ENCODE measurements at places on chromosomes 6 and 20.

GRCh38 chr6:146664871-146665360 lies 66.1 kb downstream of the ADGB start:
- no peak for DNase-seq

- no peak for DNase-seq
These were observed 289.0 kb downstream of the SYNE1 start for GRCh38 chr6:152348116-152348515.

- DNase-seq, result no peak
These were observed 170.5 kb upstream of the RGS17 start for GRCh38 chr6:153301602-153302001.

GRCh38 chr6:50288881-50289280 lies 239.2 kb upstream of the DEFB112 start:
- no peak for DNase-seq

- no peak for DNase-seq
These were observed 13.3 kb downstream of the ELOVL5 start for GRCh38 chr6:53335224-53335994.

DNA sequence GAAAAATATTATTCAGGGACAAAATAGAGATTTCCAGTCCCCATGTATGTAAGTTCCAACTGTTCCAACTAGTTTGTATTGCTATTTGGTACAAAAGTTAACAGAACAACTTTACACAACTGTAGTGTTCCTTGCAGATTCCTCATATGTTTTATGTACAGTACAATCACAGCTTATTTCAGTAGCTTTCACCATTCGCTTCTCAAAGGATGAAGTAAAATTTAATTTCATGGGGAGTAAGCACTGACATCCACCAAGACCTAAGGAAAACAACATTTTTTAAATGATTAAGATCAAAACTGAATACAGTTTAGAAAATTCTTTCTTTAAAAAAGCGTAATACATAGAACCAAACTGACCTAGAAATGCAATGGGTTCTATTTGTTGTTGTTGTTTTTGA lies 24.6 kb downstream of the ZNF217 start:
- DNase-seq, result no peak

DNA sequence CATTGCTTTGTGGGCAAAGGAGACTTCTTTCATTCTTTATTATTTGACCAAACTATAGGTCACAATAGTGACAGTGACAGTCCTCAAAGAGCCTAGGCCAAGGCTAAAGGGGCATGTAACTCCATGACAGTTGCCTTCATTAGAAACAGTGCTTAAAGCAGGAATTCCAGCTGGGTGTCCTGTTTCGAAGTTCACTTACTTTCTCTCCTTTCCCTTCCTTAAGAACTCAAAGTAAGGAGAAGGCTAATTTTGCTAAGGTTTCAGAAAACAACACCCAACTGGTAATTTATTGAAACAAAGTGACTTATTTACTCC lies 48.1 kb upstream of the HEY2 start:
- DNase-seq, result no peak
